ENCODE measurements at places on chromosomes 11 and 22.

GRCh38 chr22:44440224-44441160 is 57.5 kb downstream of the RTL6 start:
- no peak for DNase-seq

DNA sequence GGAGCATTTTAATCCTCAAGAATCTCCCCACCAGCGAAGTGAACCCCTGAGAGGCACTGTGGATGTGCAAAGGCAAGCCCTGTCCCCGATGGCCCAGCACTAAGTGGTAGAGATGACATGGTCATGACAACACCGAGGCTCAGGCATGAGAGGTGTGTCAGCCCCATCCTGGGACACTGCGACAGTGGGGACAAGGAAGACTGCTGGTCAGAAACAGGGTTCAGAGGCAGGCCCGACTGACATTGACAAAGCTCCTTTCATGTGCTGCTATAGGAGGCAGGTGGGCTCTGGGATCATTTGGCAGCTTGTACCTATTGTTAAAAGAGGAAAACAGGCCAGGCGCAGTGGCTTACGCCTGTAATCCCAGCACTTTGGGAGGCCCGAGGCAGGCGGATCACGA is 54.3 kb upstream of the MYEOV start:
- no peak for DNase-seq

DNA sequence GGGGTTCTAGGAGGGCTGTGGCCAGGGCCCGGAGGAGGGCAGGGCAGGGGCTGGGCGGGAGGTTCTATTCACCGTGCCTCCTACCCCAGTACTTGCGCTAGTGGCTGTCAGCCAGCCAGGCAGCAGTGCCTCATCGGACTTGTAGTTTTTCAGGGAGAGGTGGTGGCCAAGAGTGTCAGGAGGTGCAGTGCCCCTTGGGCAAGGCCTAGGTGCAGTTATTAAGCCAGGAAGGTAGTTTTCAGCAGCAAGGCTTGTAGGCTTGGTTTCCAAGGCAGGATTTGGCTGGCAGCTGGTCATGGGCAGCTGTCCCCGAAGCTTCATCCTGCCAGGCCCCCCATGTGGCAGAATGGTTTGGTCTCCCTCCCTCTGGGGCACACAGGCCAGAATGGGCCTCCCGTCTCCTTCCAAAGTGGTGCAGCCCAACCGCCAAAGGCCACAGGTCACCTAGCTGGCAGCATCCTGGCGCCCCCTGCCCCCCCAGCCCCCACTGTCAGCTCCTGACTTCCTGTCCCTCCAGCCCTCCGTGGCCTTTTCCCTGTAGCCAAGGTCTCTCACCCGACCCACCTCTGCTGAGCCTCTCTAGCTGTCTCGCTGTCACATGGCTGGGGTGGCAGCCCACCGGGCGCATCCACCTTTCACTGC is 8.5 kb downstream of the CCDC88B start:
- no peak for DNase-seq

DNA sequence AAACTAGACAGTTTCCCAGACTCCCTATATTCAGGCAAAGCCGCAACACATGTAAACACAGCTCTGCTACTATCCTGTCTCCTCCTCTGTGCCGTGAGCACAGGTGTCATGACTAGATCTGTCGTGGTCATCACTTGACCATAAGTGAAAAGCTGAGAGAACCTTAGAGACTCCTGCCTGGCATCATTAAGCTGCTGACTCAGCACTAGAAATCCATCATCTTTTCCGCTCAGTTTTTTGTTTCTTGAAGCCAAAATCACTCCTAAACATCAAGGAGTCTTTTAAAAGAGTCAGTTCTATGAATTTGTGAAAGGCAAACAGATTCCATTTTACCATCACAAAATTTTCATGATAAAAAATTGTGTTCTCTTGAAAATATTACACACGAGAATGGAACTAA is 102.5 kb upstream of the TP53AIP1 start:
- no peak for DNase-seq

GRCh38 chr11:123799438-123799837 is 6.7 kb downstream of the OR6M1 start:
- no peak for DNase-seq

DNA sequence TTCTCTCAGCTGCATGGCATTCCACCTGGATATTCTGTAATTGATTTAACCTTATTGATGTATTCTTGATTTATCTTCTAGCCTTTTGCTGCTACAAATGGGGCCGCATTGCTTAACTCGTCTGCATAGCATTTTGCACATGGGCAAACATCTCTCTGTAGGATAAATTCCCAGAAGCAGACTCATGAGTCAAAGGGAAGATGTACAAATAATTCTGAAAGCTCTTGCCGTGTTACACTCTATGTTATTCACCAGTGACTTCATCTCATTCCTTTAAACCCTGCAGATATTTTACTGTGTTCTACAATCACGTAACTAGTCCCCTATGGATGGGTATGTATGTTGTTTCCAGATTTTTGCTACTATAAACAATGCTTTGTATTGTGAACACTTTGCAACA is 112.7 kb downstream of the SEZ6L start:
- DNase-seq = no peak

GRCh38 chr11:31606893-31607292 is 97.3 kb downstream of the ELP4 start:
- no peak for DNase-seq

GRCh38 chr11:31699066-31699465 is 112.1 kb downstream of the PAX6 start:
- no peak for DNase-seq

Measured in stimulated activated CD8-positive, alpha-beta memory T cell treated with anti-CD3 and anti-CD28 coated beads, Interleukin-4, amount 100 ng/mL, for 48 hours (primary cell).